ENCODE measurements at places on chromosomes 7 and 10.

DNA sequence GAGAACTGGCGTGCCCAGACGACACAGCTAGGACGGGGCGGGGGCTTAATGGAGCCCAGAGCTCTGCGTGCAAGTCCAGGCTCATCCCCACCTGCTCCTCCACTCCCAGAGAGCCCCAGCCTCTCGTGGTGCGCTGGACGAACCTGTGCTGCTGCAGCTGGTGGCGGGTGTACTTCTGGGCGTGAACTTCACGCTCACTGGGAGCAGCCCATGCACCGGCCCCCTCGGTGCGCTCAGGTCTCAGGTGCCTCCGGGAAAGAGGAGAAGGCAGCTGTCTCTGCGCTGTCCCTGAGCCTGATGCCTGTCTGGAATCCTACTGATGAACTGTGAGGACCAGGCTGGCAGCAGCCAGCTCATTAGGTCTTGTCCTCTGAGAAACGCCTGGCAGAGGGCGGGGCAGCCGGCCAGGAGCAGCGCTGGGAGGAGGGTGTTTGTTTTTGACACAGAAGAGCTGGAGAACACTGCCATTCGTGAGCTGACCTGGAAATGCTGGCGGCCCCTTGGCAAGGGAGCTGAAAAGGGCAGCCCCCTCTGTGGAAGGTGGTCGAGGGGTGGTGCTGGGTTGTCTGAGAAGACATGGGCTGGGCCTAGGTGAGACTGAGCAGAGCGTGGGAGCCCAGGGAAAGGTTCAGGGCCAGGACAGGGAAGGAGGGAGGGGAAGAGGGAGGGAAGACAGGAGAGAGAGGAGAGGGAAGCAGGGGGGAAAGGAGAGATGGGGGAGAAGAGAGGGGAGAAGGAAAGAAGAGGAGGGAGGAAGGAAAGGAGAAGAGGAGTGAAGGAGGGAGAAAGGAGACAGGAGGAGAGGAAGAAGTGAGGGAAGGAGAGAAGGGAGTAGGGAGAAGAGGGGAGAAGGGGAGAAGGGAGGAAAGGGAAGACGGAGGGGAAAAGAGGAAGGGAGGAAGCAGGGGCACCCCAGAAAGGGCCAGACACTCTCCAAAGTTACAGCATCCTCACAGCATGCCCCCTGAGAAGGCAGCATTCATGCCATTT, 53.5 kb upstream of the TNS3 start:
- DNase-seq: no peak

DNA sequence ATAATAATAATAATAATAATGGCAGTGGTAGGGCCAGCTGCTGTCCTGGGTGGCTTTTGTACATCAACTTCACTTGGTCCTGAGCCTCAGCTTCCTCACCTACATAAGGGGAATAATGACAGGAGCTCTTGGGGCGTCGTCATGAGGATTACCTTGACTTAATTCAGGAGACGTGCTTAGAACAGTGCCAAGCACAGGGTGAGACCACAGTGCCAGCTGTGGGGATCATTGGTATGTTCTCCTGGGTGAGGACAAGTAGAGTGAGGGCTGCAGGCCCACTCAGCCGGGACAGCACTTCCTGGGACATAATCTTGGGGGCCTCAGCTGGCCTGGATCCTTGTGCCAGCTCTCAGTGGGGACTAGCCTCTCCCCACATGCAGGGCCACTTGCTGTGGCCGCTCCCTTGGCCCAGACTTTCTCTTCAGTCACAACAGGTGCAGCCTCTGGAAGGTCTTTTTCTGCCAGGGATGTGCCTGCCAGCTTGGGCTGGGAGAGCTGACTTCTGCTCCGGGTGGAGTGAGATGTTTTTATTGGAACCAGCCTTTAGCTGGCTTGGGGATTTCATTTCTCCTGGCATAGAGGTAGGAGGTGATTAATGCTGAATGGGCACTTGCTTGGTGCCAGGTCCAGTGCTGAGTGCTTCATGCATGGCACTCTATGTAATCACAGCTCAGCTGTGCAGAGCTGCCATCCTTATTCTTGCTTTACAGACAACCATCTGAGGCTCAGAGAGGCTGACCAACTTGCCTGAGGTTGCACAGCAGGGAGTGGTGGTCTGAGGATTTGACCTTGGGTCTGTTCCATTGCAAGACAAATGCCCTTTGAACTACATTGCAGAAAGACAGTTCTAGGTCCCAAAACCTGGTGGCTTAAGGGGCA, 45.3 kb downstream of the TSPAN15 start:
- no peak for DNase-seq

- DNase-seq: no peak
Measured at GRCh38 chr7:16647435-16647960, 1.5 kb downstream of the BZW2 start.

GRCh38 chr7:116598278-116598677, 73.4 kb downstream of the CAV1 start:
- no peak for DNase-seq

DNA sequence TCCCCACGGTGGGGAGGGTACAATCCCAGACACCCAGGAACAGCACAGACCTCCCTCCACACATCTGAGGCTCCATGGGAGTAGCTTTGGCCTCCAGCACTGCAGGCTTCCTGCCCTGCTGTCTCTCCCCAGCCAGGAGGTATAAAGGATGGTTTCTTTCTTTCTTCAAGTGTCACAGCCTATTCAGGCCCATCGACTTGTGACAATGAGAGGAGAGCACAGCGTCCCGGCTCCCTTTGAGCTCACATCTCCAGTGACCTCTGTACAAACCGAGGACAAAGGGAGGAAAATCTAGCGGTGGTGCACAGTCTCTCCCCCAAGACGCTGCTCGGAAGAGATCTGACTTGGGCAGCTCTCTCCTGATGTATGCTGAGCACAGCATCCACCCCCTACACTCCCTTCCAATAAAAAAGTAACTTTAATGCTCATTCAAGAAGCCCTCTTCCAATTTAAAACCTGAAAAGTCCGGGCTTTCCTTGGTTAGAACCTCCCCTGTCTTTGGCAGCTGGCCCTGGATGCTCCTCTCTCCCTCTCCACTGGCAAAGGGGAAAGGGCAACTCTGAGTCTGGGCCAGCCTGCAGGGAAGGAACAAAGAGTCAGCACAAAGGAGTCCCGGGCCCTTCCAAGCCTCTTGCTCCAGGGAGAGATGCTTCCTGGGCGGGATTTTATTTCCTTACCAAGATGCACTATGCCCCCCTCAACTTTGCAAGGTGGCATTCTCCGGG, 18.0 kb downstream of the CHST15 start:
- DNase-seq: no peak

DNA sequence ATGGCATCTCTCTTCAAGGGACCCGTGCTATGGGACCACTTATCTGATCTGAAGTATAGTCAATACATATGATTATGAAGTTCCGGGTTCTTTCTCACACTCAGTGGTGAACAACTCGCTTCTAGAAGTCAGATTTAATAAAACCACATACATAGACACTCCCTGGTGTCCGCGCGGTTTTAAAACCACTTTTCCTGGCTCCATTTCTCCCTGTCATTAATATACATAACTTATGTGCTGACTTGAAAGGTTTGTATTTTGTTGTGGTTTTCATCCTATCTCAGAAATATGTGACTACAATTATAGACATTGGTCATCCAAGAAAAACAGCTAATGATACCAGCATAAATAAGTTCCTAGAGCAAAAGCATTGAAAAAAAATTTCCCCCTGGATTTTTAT, 34.0 kb downstream of the SVIL start:
- DNase-seq: no peak

- no peak for DNase-seq
Measured at GRCh38 chr7:14340393-14341074, 351.1 kb upstream of the ETV1 start.

DNA sequence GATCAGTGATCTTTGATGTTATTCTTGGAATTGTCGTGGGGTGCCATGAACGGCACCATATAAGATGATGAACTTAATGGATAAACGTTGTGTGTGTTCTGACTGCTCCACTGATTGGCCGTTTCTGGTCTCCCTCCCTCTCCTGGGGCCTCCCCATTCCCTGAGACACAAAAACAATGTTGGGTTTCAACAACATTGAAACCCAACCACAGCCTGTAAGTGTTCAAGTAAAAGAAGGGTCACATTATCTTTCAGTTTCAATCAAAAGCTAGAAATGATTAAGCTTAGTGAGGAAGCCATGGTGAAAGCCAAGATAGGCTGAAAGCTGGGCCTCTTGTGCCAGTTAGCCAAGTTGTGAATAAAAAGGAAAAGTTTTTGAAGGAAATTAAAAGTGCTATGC, 19.5 kb downstream of the EN2 start:
- DNase-seq: no peak

DNA sequence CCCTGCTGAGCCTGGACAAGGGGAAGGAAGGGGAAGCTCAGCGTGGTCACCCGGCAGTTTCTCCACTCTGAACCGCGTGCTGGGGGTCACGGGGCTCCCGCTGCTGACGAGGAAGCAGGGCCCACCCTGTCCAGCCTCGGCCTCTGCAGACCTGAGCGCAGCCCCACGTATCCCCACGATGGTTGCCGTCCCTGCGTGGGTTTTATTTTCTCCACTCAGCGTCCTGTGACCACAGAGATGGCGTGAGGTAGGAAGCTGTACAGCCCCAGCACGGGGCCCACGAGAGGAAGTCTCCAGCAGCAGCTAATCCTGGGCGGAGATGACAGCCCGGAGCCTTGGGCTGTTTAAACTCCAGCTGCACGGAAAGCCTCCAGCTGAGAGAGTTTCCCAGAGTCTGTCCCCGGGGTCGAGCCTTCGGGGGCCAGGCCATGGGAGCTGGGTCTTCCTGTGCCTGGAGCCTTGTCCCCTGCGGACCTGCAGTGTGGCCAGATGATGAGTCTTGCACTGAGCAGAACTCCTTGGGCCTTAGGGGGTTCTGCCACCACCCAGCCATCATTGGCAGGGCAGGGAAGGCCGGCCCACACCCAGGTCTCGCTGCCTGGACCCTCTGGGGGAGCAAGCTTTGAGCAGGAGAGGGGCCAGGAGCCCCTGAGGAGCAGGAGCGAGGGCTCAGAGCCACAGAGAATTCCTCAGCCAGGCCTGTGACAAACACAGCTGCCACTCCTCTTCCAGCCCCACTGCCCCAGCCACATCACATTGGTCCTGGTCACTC, 72.8 kb upstream of the FAM20C start:
- DNase-seq: no peak

- no peak for DNase-seq
Measured at GRCh38 chr7:74482629-74483401, 29.1 kb downstream of the GTF2IRD1 start.

DNA sequence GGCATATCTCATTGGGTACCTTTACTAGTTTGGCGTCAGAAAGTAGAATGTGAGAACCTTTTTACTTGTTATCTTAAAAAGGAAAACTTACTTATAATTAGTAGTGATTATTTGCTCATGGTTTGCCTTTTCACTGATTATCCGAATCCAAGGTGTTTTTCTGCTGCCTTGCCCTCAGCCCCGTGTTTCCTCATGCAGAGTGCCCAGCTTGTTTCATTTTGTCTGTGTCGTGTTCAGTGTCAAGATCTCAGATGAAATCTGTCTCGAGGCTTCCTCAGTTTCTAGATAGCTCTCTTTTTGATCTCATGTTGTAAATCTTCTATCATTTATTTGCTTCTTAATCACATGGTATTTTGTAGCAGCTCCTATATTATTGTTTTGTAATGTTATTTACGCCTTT, 30.1 kb downstream of the RPA3 start:
- DNase-seq: no peak

DNA sequence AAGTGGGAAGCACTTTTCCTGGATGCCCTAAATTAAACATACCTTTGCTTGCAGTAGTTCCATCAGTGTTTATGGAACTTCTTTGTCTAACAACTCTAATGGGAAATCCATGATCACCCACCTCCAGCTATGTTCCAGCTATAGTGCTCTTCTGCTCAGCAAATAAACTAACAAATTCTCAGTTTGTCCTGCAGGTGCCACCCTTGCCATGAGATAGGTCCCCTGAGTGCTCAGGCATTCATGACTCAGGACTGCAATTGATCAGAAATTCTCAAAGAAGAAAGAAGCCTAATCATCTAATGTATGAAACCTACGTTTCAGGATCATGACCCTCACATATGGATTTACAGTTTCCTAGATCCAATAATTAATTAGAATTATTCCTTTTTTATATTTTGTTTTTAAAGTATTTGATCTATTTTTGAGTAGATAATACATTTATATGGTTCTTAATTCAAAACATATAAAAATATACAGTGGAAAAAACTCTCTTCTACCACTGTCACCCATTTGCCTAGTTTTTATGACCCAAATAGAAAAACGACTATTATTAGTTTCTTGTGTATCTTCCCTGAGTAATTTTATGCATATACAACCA, 48.7 kb upstream of the DYNC1I1 start:
- DNase-seq: no peak

GRCh38 chr7:134056816-134057215, 70.3 kb upstream of the LRGUK start:
- no peak for DNase-seq

DNA sequence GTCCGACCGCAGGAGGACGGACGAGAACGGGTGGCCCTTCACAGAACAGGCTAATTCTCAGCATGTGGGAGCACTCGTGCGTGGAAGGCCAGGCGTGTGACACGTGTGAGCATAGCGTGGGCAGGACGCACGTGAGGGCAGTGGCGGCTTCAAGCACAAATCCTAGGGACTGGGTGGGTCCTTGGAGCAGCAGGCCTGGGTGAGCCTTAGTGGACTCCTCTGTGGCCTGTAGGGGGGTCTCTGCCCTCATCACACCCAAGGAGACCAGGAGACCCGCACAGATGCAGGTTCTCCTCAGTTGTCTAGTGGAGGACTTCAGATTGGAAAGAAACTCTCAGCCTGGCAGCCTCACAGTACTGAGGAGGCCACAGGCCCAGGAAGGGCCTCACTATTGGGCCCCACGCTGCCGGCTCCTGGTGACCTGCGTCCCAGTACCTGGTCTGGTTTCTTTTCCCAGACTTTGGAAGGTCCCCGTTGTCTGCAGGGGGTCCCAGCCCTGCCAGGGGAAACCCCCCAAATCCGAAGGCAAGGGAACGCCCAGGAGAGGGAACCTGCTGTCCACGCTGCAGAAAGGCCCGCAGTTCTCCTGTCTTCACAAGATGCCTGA, 49.1 kb upstream of the FAM20C start:
- DNase-seq: no peak

- no peak for DNase-seq
Measured at GRCh38 chr10:100122780-100123179, 41.1 kb upstream of the CPN1 start.

- DNase-seq: peak; percentile 31
Measured at GRCh38 chr10:43078986-43079273, 2.1 kb downstream of the RET start.

- DNase-seq: no peak
Measured at GRCh38 chr7:25906003-25906402, 246.0 kb upstream of the NFE2L3 start.

DNA sequence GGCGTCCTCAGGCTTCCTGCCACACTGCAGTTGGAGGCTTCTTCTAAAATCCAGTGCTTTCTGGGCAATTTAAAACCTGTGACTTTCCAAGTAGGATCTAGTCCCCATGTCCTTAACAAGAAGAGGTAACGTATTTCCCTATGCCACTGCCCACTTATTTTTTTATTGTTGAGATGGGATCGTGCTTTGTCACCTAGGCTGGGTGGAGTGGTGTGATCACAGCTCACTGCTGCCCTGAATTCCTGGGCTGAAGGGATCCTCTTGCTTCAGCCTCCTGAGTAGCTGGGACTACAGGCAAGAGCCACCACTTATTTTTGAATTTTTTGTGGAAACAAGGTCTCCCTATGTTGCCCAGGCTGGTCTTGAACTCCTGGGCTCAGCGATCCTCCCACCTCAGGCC, 63.4 kb downstream of the DAGLB start:
- no peak for DNase-seq

Measured in activated CD4-positive, alpha-beta T cell treated with anti-CD3 and anti-CD28 coated beads, Interleukin-2, amount 50 U/mL, for 48 hours (primary cell).